ENCODE measurements at places on chromosomes 2 and 18.

DNA sequence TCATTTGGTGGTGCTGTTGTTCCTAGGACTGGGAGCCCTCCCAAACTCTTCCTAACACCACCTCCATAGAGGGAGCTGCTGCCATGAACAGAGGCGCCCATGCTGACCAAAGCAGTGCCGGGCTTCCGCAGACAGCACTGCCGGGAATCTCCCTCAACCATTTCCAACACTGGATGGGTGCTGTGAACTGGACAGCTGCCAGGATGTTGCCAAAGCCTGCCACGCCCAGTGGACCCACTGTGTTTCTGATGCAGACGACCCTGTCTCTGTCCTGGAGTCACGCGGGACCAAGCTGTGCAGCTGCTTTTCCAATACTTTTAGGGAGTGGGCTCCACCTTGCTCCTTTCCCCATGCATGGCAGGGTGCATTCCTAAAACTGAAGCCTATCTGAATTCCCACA, 16.9 kb upstream of the GNAL start:
- no peak for DNase-seq

DNA sequence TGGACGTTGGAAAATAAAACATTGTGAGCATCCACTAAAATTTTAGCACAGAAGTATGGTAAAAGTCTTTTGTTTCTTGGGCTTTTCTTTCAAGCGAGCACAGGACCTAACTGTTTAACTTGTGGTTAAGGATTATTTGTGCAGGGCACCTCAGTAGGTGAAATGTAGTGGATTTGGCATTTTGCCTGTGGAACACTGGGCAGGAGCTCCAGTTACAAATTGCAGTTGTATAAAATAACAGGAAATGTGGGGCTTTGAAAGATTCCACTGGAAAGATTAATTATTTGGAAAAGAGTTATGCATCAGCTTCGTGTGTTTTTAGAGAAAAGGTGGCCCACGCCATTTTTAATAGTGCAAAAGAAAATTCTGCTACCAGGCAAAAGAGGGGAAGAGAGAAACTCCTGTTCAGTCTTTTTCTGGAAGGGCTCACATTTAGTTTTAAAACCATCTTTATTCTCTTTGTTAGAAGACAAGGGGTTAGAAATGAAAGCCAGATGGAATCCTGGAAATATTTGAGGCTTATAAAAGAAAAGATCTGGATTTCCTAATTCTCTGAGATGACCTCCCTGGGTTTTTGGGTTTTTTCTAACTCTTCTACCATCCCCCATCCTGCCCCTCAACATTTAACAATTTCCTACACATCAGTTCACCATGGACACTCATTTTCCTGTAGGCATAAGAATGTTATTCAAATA, 144.3 kb upstream of the SERTAD2 start:
- no peak for DNase-seq

GRCh38 chr2:71575966-71576365, 122.6 kb downstream of the DYSF start:
- DNase-seq: no peak

DNA sequence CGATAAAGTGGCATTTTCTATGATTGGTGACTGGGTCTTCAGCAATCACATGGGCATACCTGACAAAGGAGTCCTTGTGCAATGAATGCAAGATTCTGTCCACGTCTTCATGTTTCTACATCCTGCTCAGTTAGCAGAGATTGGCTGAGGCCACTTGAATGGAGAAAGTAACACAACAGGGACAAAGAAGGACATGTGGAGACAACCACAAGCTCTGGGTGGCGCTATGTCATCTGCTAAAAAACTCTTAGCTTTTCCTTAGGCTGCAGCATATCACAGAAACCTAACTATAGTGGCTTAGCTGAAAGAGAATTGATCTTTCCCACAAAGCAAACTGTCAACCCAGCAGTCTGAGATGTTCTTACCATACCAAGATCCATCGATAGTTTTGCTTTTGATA, 1109.7 kb downstream of the SOCS6 start:
- no peak for DNase-seq

- DNase-seq: no peak
Observed at GRCh38 chr2:97754690-97755346, 41.4 kb downstream of the ZAP70 start.

GRCh38 chr2:207083361-207084110, 82.2 kb downstream of the KLF7 start:
- DNase-seq: no peak

GRCh38 chr2:238320648-238321281, 447 bp downstream of the TRAF3IP1 start:
- DNase-seq: no peak

DNA sequence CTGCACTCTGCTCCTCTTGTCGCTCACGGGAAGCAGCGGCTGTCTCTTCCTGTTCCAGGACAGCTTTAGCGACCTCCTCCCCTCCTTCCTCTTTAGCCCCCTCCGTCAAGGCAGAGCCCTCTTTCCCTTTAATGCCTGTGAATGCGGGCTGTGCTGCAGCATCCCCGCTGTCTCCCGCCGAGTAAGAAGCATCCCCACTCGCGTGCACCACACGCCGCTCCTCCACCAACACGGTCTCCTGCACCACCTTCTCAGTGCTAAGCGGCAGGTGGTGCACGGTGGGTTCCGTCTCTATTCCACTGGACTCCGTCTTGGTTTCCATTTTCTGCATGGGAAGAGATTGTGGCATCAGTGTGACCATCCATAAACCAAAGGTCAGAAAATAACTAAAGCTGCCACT, 101.6 kb upstream of the ZBTB14 start:
- no peak for DNase-seq

- DNase-seq: no peak
Observed at GRCh38 chr2:47155091-47155876, at the start of gene STPG4. TSS of gene STPG4 (minus strand) at chr2:47155308. CDS start at chr2:47155251, 57 bp downstream.

GRCh38 chr2:201362396-201362795, 5.3 kb upstream of the FLACC1 start:
- no peak for DNase-seq

GRCh38 chr18:26685438-26686157, 137.2 kb upstream of the KCTD1 start:
- DNase-seq: no peak

- DNase-seq: no peak
Observed at GRCh38 chr2:75284345-75284744, 85.0 kb upstream of the TACR1 start.

DNA sequence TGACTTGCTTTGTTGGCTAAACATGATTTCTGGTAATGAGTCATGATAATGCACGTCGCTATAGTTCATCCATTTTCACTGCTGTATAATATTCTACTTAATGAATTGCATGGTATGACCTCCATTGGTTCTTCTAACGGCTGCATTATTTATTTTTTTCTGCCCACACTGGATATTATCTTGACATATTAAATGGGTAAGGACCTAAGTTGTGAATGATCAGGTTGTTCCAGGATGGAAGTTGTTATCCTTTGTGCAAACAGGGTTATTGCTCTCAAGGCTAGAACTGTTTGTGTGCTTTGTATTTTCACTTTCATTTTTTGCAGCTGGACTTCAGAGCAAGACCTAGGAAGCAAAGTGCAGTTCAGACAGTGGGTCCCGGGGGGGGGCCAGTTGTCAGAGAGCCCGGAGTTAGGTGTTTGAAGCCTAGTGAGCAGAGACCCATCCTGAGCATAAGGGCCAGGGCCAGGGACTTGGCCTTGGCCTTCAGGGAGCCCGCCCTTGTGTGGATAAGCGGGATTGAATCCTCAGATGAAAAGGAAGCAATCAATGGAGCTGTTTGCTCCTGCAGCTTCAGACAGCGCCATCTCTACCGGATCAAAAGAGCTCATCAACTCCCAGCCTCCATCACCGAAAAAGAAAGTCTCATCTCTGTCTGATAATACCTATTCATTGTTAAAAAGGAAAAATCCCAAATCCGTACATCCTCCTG, 48.2 kb downstream of the AGAP1 start:
- DNase-seq: no peak

GRCh38 chr2:22929998-22930397, 455.0 kb upstream of the KLHL29 start:
- no peak for DNase-seq

Data from cortex of kidney (tissue), 1 donor.